Mesendoderm (in vitro differentiated cells): ENCODE measurements at places on chromosomes 5 and 9.

- DNase-seq = no peak
Measured at GRCh38 chr5:27516437-27516836, 478.1 kb upstream of the CDH9 start.

DNA sequence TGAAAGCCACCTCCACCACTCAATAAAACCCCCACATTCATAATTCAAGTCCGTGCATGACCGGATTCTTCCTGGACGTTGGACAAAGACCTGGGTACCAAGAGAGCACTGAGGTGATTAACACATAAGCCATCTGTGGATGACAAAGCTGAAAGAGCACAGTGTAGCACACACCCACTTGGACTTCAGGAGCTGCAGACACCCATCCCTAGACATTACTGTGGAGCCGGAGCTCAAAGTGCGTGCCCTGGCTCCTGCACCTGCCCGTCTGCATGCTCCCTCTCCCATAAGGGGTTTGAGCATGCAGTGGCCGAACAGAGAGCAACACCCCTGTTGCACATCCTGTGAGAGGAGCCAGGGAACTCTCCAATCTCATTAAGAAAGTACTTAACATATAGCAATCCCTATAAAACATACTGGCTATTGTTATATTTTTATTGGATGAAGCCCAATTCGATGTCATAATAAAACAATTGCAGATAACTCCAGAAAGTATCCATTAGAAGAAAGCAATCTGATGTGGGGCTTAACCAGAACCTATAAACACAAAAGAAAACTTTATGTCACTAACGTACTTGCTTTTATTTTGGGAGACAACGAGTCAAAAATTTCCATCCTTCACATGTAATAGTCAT is 1174.2 kb upstream of the C9orf72 start:
- DNase-seq = no peak

DNA sequence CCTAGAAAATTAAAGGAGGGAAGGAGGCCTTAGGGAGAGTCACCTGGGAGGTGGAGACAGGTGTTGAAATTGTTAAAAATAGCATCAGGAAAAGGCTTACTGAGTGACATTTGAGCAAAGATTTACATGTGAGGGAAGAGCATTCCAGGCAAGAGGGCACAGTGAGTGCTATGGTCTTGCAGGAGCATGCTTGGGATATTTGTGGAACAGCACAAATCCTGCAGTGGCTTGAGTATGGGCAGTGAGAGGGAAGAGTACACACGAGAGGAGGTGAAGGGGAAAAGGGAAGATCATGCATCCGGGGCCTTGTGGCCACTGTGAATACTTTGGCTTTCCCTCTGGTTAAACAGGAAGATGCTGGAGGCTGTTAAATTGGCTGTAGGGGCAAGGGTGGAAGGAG is 36.6 kb downstream of the ACER2 start:
- no peak for DNase-seq

DNA sequence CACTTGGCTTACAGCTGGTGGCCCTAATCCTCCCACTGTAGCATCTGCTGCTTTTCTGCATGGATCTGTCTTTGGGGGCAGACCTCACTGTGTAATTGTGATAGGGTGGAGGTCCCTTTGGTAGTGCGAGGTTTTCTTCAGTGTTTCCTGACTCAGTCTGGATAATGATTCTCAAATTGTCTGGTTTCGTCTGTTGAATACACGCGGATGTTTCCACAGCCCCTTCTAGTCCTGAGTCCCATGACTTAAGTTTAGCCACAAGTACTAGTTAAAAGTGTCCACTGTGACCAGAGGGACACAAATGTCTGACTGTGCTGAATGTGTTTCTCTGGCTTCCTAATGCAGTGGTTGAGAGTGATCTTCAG is 70.5 kb downstream of the LMNB1 start:
- no peak for DNase-seq

GRCh38 chr5:92801911-92802310 is 779.1 kb downstream of the NR2F1-AS1 start:
- no peak for DNase-seq

GRCh38 chr5:99025298-99026045 is 96.7 kb upstream of the CHD1 start:
- DNase-seq = no peak

- peak; percentile 14 for DNase-seq
Measured at GRCh38 chr5:89313804-89314588, 431.0 kb upstream of the MEF2C start.

DNA sequence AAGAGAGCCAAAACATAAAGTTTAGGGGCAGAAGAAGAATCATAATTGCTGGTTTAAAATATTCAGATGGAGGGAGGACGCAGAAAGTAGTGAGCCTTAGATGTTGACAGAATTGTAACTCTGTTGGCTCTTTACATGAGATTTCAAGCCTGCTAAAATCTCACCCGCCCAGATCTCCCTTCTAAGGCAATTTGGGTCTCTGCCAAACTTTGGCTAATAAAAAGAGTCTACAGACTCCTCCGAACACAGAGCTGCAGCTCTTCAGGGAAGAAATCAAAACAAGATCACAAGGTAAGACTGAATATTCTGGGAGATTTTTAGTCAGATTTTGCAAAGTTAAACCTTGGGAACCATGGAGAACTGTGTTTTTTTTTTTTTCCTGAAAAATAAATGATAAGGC is at the start of gene IL33:
Gene IL33 (plus strand): TSS at position 246 of the 400 bp plus-strand sequence. CDS start 25,888 bp downstream, outside the sequence.
- DNase-seq = no peak

- peak; percentile 71 for DNase-seq
Measured at GRCh38 chr5:91225848-91226686, 157.1 kb downstream of the ARRDC3 start.

GRCh38 chr9:91197232-91198181 is 164.2 kb downstream of the AUH start:
- peak; percentile 37 for DNase-seq

DNA sequence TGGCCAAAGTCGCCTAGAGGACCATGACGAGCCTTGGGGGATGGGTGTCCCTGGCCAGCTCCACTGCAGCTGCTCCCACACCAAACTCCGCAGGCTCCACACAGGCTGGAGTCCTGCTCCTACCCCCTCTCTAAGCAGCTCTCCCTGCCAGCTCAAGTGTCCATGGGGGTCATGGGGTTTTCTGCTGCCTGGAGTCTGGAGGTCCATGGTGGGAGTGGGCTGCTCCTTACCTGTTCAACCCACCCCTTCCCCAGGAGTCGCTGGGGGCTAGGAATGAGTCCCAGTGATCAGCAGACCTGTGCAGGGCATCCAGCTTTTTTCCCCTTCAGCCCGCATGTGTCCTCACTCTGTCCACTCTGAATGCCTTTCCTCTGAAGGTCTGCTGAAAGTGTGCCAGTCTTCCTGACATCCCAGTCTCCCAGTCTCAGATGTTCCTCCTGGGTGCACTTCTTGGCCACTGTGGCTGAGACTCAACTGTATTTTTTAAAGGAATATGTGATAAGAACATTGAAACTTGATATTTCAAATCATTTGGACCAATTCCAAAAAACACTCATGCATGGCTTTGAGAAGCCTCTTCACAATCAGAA is 261.3 kb upstream of the ANKH start:
- no peak for DNase-seq

DNA sequence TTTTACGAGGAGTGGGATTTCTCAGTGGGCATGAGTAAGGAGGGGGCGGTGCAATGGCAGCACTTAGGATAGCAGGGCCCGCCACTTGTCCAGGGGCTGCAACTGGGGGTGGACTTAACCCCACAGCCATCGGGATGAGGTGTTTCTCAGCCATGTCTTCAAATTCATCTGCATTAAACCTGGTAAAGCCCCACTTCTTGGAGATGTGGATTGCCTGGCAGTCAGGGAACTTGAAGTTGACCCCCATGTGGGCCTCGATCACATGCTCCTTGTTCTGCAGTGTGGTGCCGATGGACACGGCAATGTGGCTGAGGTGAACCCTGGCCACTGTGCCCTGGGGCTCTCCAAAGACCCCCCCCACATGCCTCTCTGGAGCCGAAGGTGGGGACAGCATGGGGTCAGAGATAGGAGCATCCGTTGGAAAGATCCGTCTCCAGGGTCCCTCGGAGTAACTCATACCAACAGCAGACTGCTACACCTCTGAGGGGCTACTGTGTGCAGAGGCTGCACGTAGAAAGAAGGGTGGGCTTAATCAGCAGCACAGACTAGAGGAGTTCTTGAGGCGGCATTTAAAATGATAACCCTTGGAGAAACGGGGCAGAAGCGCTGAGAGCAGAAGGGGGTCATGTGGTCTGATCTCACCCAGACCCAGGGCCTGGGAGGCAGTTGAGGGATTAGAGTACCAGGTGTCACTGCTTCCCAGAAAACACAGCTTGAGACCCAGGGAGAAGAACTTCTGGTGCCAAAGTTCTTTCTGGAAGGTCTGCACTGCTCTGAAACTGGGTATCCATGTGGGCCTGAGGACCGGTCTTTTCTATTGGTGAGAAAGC is 141.4 kb downstream of the MTX3 start:
- no peak for DNase-seq

GRCh38 chr5:37836592-37837413 is 3.0 kb downstream of the GDNF start:
- DNase-seq = peak; percentile 74

DNA sequence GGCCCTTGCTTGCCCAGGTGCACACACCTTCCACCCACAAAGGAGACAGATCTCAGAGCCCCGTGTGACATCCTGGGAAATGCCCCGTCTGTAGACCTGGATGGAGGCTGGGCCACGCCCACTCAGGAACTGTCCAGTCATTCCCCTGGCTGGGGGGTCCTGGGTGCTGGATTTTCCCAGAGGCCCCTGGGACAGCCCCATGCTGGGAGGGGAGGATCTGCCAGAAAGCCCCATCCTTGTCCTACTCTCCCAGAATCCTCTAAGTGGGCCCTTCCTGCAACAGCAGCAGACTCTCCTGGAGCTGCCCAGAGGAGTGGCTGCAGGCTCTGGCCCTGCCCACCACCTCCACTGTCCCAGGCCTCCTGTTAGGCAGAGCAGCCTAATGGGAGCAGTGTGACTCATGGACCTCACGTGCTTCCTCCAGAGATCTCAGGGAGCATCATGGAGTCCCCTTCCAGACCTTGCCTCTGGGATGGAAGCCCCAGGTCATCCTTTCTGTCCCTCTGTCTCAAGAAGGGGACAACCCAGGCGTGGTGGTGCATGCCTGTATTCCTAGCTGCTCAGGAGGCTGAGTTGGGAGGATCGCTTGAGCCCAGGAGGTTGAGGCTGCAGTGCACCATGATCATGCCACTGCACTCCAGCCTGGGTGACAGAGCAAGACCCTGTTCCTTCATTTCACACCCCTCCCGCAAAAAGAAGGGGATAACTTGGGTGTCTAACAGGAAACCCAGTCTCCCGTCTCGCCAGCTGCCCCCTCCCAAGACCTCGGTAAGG is 51.7 kb downstream of the JADE2 start:
- peak; percentile 60 for DNase-seq

DNA sequence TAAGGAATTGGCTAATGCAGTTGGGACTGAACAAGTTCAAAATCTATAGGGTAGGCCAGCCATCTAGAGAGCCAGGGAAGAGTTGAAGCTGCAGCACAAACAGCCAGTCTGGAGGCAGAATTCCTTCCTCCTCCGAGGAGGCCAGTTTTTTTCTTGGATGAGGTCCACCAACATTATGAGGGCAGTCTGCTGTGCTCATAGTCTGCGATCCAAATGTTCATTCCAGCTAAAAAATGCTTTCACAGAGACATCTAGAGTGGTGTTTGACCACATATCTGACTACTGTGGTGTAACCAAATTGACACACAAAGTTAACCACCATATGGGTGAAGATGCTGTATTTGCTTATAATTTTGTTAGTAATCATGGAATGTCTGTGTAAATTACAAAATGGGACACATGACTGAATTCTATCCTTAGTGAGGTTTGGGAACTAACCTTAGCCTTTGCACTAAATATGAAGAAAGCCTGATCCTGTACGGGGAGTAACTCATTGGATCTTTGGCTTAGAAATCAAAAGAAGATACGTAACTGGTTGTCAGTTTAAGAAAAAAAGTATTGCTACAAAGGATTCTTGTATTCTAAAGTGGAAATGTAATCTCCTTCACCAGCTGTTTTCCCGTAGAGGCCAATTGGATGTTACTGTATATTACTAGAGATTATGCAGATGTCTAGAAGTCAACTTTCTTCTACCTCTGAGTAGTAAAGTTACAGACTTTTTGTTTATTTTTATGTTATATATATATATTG is 70.6 kb downstream of the SPIN1 start:
- DNase-seq = no peak

GRCh38 chr9:86856259-86856658 is 91.0 kb downstream of the GAS1 start:
- peak; percentile 51 for DNase-seq

GRCh38 chr9:101478444-101478843 is 42.9 kb upstream of the ALDOB start:
- DNase-seq = no peak

DNA sequence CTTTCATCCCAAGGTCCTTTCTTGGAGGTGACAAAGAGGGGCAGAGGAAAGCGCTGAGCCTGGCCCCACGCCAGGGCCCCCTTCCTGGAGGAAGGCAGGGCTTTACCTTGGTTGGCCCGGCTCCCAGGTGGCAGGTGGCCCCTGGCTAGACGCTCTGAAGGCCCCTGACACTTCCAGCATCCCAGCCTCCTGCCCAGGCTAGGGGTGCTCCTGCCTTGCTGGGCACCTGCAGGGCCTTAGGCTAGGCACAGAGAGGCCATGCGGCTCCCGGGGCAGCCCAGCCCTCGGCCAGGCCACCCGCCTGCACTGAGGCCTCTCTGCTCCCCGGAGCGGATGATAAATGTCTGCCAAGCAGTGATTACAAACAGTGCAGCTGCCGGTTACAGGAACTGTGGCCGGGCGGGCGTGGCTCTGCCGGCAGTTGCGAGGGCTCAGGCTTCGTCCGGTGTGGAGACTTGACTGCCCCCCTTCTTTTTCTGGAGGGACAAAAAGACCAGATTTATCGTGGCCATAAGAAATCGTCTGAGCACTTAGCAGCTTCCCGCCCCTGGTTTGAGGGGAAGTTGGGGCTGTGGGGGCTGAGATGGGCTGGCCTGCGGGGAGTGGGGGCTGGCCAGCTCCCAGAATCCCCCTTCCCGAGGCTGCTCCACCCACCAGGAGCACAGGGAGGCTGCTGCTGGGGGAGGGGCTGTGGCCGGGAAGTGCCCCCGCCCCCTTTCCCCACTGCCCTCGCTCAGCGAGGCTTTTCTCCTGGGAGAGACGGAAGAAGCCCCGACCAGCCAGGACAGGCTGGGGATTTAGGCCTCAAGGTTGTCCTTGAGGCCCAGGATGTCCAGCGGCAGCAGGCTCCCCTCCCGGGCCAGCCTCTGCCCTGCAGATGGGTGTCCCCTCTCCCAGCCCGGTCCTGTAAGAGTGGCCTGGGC is 31.6 kb upstream of the UBAC1 start:
- peak; percentile 86 for DNase-seq

DNA sequence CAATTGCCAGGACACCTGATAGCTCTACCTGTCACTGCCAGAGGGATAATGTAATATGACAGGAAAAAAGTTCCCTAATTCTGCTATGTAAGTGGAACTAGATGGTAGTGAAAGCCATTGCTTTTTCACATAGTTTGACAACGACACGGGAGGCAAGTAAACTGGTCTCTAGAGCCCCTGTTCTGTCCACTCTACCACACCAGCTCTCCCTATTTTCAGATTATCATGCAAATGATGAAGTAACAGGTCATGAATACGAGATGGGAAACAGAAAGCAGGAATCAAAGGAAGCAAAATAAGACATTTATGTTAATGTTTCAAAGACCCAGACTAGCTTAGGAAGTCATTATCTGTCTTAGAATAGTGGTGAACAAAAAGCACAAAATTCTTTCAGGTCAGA is 56.2 kb downstream of the TAF11L14 start:
- DNase-seq = no peak

- no peak for DNase-seq
Measured at GRCh38 chr5:142796492-142797109, 26.4 kb downstream of the ARHGAP26 start.
